NCI-H1417 (cell line): ENCODE measurements at places on chromosomes 5 and 9.

DNA sequence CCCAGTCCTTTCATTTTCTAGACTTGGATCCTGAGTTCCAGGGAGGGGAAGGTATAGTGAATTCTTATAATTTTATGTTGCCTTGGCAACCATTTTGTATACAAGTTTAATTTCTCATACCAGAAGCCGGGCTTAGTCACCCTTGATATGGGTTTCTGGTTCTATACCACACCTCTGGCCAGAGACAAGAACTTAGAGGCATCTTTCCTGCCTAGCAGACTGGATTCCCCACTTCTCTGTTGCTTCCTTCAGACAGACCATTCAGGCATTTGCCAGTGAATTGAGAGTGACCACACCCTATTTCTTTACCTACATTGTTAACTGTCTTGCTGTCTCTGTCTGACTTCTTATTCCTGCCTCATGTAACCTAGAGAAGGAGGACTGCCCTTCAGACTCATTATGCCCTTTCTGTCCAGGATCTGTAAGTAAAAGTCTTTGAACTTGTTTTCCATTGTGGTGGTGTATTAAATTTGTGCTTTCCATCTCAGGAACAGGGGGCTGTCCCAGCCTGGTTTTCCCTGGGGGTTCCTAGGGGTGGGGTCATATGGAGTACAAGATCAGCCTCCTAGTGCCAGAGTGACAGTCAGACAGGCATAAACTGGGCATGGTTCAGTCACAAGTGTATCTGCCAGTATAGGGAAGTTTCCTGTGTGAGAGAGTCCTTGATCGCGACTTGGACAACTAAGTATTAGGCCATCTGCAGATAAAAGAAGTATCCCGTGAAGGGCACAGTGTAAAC, 27.4 kb downstream of the TNFSF8 start:
- DNase-seq = no peak

- DNase-seq = no peak
Measured at GRCh38 chr5:134626369-134627014, 6.1 kb downstream of the SAR1B start.

- DNase-seq = no peak
Measured at GRCh38 chr5:133440467-133441115, 171.8 kb downstream of the FSTL4 start.

DNA sequence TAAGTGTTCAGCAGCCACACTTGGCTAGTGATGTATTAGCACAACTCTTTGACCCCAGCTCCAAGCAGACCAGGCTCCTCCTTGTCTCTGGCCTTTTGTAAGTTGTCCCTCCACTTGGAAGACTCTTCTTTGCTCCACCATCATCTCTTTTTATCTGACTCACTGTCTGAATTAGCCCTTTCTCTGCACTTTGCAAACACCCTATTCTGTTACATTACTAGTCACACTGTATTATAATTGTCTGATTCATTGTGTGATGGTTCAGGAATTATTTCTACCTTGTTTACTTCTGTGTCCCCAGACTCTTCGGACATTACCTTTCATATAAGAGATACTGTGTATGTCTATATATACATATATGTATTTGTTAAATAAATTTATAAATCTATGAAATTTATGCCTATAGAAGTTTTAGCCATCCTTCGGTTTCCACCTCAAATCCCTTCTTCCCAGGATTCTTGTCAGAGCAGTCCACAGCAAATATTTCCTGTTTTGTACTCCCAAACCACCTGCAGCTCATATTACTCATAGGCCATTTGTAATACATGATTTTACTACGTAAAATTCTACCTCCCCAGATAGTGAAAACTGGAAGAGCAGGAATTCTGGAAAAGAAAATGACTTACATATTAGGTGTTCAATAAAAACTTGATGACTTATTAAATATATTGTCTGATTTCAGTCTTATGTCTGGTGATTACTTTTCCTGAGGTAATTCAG, 69.0 kb downstream of the MTAP start:
- DNase-seq = no peak

- DNase-seq = peak; percentile 84
Measured at GRCh38 chr9:96655198-96655851, at the start of gene PRXL2C. Gene PRXL2C (minus strand): TSS chr9:96655317. CDS start chr9:96655281, 36 bp downstream.

GRCh38 chr5:32783661-32784060, 72.5 kb downstream of the NPR3 start:
- DNase-seq = no peak

DNA sequence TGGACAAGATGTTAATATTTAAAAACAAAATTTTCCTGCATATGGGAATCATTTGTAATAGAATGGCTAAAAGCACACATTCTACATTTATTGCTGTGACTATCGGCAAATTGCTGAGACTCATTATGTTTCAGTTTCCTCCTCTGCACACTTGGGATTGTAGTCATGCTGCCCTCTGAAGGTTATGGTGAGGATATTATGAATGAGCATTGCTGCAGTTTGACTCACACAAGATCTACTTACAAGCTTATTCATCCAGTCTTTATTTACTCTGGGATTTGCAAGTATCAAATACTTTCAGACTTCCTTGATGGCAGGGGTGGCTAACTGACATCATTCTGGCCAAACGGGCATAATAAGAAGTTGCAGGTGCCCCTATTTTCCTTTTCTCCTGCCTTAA, 9.5 kb upstream of the NFIL3 start:
- no peak for DNase-seq

- peak; percentile 21 for DNase-seq
Measured at GRCh38 chr9:27247756-27248155, 49.2 kb downstream of the EQTN start.

GRCh38 chr9:29214154-29214689, 1640.9 kb upstream of the C9orf72 start:
- DNase-seq = peak; percentile 76

GRCh38 chr5:66870708-66871107, 274.5 kb downstream of the MAST4 start:
- no peak for DNase-seq
